A549 treated with Mapracorat at 1 μM for 4 hours (cell line): ENCODE measurements at places on chromosomes 7 and 10. TPM values are rescaled to one million over a fixed set of nuclear protein-coding genes. Genes with fewer than 3 reads are reported as not detected.

HGF gene
- total RNA-seq, result 0.02 TPM in 1 of 5 replicates, not detected in the others

PLXNA4 gene
- total RNA-seq, result 0.66 to 1.3 TPM (median 0.94 TPM) in 5 replicates

HOXA4 gene
- 1.3 to 2.2 TPM (median 1.8 TPM) in 5 replicates for total RNA-seq

C10orf67 gene
- total RNA-seq, result 0.06 to 0.13 TPM (median 0.13 TPM) in 3 of 5 replicates, not detected in the others

TUBB8 gene
- total RNA-seq, result 0.07 to 0.16 TPM (median 0.09 TPM) in 4 of 5 replicates, not detected in the other

ZNF138 gene
- 2.4 to 3.5 TPM (median 2.7 TPM) in 5 replicates for total RNA-seq

LRRC61 gene
- total RNA-seq, result not detected in 5 replicates

GRID2IP gene
- total RNA-seq, result 0.08 TPM in 1 of 5 replicates, not detected in the others

WAPL gene
- 14.6 to 16.5 TPM (median 15.8 TPM) in 5 replicates for total RNA-seq

SLC26A4 gene
- 0.05 to 0.11 TPM (median 0.10 TPM) in 3 of 5 replicates, not detected in the others for total RNA-seq

MYO3A gene
- not detected in 5 replicates for total RNA-seq

PLXDC2 gene
- 0.02 to 0.07 TPM (median 0.03 TPM) in 4 of 5 replicates, not detected in the other for total RNA-seq

AGAP9 gene
- 8.7 to 12.1 TPM (median 10.3 TPM) in 5 replicates for total RNA-seq

VAX1 gene
- 0.97 to 1.7 TPM (median 1.5 TPM) in 5 replicates for total RNA-seq

KIAA1549 gene
- total RNA-seq, result 4.7 to 6.7 TPM (median 5.8 TPM) in 5 replicates

TMEM106B gene
- 29.0 to 40.1 TPM (median 34.2 TPM) in 5 replicates for total RNA-seq

CALU gene
- total RNA-seq, result 123 to 185 TPM (median 155 TPM) in 5 replicates

ENTPD1 gene
- total RNA-seq, result 0.15 TPM in 1 of 5 replicates, not detected in the others

TAS2R3 gene
- not detected in 5 replicates for total RNA-seq

SLC26A5 gene
- total RNA-seq, result not detected in 5 replicates

EPO gene
- 0.10 to 0.12 TPM in 2 of 5 replicates, not detected in the others for total RNA-seq

MMRN2 gene
- 0.73 to 1.6 TPM (median 0.98 TPM) in 5 replicates for total RNA-seq

TMUB1 gene
- total RNA-seq, result 38.5 to 59.2 TPM (median 55.5 TPM) in 5 replicates

FAM185A gene
- 5.5 to 7.8 TPM (median 6.2 TPM) in 5 replicates for total RNA-seq

GIMAP8 gene
- total RNA-seq, result not detected in 5 replicates

ADRB1 gene
- total RNA-seq, result 0.75 to 1.4 TPM (median 1.2 TPM) in 5 replicates

MMD2 gene
- total RNA-seq, result not detected in 5 replicates

TMEM273 gene
- total RNA-seq, result not detected in 5 replicates

BICC1 gene
- 16.5 to 19.6 TPM (median 18.9 TPM) in 5 replicates for total RNA-seq

LIPN gene
- total RNA-seq, result not detected in 5 replicates

SGCE gene
- total RNA-seq, result 47.6 to 52.3 TPM (median 51.5 TPM) in 5 replicates

CPVL gene
- total RNA-seq, result 0.17 to 0.51 TPM (median 0.29 TPM) in 5 replicates

SMKR1 gene
- 9.5 to 13.1 TPM (median 11.3 TPM) in 5 replicates for total RNA-seq

GALNT17 gene
- total RNA-seq, result not detected in 5 replicates

TASOR2 gene
- total RNA-seq, result 24.8 to 38.5 TPM (median 32.5 TPM) in 5 replicates

DEPP1 gene
- 1.6 to 2.5 TPM (median 2.0 TPM) in 5 replicates for total RNA-seq

ELAPOR2 gene
- total RNA-seq, result not detected in 5 replicates

CLEC2L gene
- not detected in 5 replicates for total RNA-seq

TYW1 gene
- total RNA-seq, result 13.6 to 15.0 TPM (median 13.8 TPM) in 5 replicates

SEMA3D gene
- total RNA-seq, result 0.08 to 0.10 TPM in 2 of 5 replicates, not detected in the others

VWDE gene
- total RNA-seq, result 0.28 to 1.4 TPM (median 0.58 TPM) in 5 replicates

SPDYE11 gene
- total RNA-seq, result not detected in 5 replicates

AHR gene
- total RNA-seq, result 7.3 to 10.9 TPM (median 9.0 TPM) in 5 replicates

SOSTDC1 gene
- not detected in 5 replicates for total RNA-seq

GBX1 gene
- 0.20 TPM in 1 of 5 replicates, not detected in the others for total RNA-seq

STAG3 gene
- 0.06 to 0.41 TPM (median 0.23 TPM) in 5 replicates for total RNA-seq
